GOT3 (cell line): ENCODE measurements at places on chromosomes 12 and 14.

- DNase-seq = no peak
These were observed 1115.6 kb downstream of the BCL11B start for GRCh38 chr14:98156411-98156810.

DNA sequence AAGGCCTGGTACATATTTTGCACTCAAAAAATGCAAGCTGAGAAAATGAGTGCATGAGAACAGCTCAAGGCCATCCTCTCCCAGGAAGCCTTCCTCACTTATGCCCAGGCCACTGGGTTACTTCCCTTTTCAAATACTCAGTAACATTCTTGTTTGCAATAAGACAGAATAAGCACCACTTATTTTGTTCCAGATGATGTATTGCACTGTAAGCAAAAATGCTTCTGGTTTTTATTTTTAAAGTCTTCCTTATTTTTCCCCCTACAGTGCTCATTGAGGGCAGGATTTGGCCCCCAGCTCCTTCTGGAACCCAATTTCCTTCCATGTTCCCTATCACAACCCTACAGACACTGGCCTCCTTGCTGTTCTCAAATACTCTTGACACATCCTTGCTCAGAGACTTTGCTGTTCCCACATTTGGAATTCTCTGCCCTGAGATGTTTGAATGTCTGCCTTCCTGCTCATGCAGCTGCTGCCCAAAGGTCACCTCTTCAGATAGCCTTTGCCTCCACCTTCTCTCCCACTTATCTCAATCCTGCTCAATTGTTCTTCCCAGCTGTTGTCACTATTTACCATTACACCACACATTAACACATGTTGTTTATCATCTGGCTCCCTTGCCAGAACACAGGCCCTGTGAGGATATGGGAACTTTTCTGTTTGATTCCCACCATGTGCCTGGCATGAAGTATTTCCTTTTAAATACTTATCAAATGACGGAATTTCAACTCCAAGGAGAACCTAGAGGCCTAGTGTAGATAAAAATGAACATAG, 49.9 kb downstream of the IFNG start:
- DNase-seq = no peak

DNA sequence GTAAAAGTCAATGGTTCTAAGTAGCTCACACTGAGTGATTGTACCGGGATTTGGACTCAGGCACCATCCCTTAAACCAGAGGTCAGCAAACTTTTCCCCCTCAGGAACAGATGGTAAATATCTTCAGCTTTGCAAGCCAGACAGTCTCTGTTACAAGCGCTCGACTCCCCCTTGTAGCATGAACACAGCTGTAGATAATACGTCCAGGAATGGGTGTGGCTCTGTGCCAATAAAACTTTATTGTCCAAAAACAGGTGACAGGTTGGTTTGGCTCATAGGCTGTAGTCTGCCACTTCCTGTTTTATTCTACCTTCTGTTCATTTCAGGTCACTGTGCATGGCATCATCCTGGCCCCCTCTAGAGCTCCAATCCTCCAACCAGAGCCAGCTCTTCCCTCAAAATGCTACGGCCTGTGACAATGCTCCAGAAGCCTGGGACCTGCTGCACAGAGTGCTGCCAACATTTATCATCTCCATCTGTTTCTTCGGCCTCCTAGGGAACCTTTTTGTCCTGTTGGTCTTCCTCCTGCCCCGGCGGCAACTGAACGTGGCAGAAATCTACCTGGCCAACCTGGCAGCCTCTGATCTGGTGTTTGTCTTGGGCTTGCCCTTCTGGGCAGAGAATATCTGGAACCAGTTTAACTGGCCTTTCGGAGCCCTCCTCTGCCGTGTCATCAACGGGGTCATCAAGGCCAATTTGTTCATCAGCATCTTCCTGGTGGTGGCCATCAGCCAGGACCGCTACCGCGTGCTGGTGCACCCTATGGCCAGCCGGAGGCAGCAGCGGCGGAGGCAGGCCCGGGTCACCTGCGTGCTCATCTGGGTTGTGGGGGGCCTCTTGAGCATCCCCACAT, 7.6 kb downstream of the BDKRB1 start:
- no peak for DNase-seq

DNA sequence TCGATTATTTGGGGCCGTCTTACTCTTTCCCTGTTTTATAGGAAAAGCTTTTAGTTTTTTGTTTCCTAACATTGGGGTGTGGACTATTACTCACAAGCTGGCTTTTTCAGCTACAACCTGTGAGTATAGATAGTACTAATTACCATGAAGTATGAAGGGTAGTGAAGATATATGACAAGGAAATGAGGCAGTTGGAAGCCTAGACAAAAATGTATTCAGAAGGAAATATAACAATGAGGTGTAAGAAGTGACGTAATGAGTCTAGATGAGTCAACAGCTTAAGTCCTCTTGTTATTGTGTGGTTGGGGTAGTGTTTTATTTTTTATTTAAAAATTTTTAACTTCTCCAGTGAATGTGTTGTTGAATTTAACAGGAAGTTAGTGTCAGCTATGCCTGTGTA, 804.5 kb downstream of the NRXN3 start:
- DNase-seq = no peak

GRCh38 chr12:69888901-69889300, 63.9 kb downstream of the MYRFL start:
- DNase-seq = no peak

DNA sequence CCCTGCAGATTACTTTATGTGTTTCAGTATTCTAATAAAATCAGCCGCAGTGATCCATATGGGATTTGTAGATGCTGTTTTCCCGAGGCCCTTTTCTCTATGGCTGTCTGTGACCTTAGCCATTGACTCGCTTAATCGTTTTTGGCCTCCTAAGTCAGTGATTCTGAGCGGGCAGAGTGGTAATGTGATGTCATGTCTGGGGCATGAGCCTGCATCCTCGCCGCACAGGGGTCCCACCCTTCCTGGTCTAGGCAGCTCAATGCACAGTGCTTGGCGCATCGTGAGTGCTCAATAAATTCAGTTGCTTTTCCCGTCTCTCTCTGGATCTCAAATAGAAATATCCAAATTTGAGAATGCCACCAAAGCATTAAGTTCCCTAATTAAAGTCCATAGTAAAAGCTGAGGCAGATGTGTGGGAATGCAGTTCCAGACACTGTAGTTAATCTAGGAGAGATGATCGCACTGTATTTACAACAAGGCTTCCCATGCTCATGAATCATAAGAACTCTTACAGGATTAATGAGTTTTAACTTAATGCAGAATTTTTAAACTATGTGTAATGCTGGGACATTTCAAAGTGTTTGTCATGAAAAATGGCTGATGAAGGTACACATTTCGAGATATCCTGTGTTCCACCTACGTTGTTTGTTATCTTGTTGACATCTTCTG, 29.3 kb downstream of the HMGA2 start:
- DNase-seq = no peak

- DNase-seq = no peak
These were observed 826 bp upstream of the NRL start for GRCh38 chr14:24115422-24116127.

DNA sequence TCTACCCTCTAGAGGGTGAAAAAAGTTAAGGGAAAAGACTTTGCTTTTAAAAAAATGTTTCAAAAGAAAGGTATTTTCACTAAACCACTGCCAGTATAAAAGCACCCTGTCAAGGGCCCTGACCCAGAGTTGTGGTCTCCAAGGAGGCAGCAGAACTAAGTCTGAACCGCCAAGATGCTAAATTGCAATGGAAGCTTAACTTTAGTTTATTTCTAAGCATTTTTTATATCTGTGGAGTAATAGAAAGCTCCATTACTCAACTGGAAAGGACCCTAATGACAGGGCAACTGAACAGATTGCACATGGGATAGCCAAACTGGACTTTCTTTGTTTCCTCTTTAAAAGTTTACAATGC, 379.8 kb downstream of the NAV3 start:
- DNase-seq = no peak

DNA sequence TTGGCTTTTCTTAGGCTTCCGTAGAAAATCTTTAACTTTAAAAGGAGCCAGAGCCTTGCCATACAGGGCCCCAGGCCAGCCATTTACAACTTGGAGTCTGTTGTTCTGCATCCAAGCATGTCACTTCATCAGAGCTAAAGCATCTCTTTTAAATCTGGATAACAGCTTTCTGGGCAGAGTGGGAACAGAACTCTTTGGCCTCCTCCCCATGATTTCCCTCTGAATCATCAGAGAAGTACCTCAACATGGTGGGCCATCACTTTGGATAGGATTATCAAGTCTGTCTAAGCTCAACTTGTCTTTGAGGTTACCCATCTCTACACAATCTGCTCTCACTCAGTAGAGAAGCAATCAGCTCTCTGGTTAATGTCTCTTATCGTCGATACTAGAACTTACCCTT, 170.9 kb downstream of the SLC6A15 start:
- no peak for DNase-seq

DNA sequence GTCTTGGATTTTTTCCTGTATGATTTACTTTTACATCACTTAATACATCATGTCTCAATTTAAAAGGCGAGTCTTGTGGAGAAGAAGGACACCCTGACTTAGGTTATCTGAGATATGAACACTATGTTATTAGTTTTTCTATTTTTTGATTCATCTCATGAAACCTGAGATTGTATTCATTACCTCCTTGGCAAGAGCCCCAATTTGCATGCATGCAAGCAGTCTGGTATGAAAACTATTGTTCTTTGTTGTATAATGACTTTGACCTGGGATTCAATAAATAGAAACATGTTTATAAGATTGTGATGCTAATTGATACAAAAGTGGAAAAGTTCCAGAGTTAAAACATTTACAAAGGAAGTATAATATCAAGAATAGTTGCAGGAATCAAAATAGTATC, 576.1 kb downstream of the NOVA1 start:
- no peak for DNase-seq

- no peak for DNase-seq
These were observed 40.8 kb upstream of the CSRP2 start for GRCh38 chr12:76919383-76920171.

DNA sequence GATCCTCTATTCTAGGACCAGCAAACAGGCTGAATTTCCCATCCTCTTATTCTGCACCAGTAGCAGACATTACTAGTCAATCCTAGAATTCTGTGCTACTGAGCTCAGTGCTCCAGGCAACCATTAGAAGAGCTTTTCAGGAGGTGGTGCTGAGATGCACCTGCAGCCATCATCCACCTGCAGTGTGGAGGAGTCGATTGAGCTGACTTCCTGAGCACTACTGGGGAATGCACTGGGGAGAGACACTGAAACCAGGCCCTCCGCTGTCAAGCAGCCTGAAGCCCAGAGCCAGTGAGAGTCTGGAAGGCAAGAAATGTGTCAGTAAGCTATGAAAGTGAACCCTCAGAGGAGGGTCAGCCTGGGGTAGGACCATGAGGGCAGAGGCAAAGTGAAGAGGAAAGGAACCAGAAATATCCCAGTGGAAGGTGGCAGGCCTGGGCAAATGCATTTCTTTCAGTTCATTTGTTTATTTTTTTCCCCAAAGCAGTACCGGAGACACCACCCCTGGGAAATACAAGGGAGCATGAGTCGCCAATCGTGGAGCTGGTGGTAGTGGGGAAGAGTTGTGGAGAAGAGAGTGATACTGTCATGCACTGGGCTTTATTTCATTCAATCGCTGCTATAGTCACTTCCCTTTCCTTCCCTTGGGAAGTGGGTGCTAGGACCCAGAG, 23.0 kb upstream of the SERPINA4 start:
- no peak for DNase-seq

GRCh38 chr12:19927661-19928060, 440.7 kb upstream of the PDE3A start:
- DNase-seq = no peak

DNA sequence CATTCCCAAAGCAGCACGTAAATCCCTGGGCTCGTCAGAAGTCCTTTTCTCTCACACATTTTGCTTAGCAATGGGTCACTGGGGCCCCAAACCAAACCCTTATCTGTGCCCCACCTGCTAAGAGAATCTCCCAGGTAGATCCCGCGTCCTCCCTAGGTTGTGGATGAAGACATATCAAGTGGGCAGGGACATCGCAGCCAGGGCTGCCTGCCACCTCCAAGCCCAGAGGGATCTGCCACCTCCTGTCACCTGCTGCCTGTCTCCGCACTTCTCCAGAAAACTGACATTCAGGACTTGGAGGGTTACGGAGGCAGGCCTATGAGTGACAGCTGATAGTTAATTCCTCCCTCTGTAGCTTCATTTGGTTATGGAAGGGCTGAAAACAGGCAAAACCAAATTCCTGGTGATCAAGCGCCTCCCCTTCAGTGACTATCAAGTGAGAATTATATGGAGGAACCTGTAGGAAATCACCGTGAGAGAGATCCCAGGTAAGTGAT, 19.5 kb downstream of the BCL11B start:
- no peak for DNase-seq

GRCh38 chr14:77045238-77046162, 17.0 kb upstream of the IRF2BPL start:
- no peak for DNase-seq
